ENCODE measurements at places on chromosomes 5 and 9.

DNA sequence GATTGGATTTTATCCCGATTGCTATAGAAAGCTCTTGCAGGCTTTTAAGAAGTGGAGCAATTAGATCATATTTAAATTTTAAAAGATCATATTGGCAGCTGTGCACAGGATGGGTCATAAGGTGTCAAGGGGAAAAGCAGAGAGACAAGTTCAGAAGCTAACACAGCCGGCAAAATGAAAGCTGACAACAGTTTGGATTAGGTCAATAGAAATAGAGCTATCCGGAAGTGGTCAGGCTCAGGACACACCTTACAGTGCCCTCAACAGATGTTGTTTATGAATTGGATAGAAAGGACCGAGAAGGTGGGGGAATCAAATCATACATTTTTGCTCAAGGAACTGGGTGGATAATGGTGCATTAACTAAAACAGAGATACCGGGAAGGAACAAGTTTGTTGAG lies 46.3 kb upstream of the MARCHF11 start:
- DNase-seq = no peak

- no peak for DNase-seq
Measured at GRCh38 chr5:170755679-170756456, 27.7 kb upstream of the GABRP start.

GRCh38 chr5:157543825-157544622 lies 31.6 kb downstream of the ADAM19 start:
- DNase-seq = no peak

GRCh38 chr5:113390224-113390623 lies 44.6 kb downstream of the TSSK1B start:
- no peak for DNase-seq

DNA sequence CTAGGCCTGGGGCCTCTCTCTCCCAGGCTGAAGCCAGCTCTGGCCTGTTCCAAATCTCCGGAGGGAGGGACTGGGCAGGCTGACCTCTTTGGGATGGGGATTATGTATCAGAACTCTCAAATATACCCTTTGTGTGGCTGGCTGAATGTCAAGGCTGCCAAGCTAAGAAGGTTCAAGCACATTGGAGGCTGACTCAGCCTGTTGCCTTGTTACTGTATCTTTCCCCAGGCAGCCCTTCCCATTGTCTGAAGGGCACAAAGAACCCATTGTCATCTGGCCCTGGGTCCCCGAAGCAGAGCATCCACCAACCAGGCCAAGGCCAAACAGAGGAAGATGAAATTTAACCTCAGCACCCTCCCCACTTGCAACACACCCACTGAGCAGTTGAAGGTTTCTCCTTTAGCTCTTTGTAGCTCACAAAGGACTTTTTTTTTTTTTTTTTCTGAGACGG lies 7.3 kb upstream of the SPARC start:
- DNase-seq = no peak

DNA sequence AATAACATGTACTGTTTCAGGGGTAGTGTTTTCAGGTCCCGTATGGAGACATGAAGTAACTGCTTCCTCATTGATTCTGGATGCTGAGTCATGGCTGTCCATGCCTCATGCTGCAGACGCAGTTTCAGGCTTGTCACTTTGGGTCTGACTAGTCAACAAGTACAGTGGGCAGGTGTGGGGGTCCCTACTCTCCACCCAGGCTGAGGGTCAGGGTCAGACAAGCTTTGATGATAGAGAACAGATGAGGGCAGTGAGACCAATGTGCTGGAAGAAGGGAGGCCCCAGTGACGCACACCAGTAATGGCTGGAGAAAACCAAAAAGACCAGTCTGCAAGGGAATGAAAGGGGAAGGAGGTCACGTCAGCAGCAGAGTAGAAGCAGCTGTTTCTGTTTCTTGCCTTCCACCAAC lies 80.0 kb upstream of the NFIL3 start:
- no peak for DNase-seq

GRCh38 chr5:135478938-135479337 lies 26.8 kb upstream of the TIFAB start:
- no peak for DNase-seq

- DNase-seq = no peak
Measured at GRCh38 chr9:99076030-99076429, 28.9 kb upstream of the TGFBR1 start.

Measured in progenitor cell of endocrine pancreas (in vitro differentiated cells).